ENCODE measurements at places on chromosomes 13 and 19.
A peak's percentile ranks its signal among the peaks of the same experiment; 100 is the strongest.

GRCh38 chr13:43545317-43545874, 241.4 kb downstream of the ENOX1 start:
- DNase-seq, result no peak

GRCh38 chr13:29103065-29103800, 283.1 kb downstream of the MTUS2 start:
- no peak for DNase-seq

- no peak for DNase-seq
These were observed 22.1 kb downstream of the CAPN12 start for GRCh38 chr19:38721979-38722773.

DNA sequence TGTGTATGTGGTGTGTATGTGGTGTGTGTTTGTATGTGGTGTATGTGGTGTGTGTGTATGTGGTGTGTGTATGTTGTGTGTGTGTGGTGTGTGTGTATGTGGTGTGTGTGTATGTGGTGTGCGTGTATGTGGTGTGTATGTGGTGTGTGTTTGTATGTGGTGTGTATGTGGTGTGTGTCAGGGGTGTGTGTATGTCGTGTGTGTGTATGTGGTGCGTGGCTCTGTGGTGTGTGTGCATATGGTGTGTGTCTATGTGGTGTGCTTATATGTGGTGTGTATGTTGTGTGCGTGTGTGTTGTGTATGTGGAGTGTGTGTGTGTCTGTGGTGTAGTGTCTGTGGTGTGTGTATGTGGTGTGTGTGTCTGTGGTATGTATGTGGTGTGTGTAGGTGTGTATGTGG, 62.5 kb upstream of the MEDAG start:
- no peak for DNase-seq

DNA sequence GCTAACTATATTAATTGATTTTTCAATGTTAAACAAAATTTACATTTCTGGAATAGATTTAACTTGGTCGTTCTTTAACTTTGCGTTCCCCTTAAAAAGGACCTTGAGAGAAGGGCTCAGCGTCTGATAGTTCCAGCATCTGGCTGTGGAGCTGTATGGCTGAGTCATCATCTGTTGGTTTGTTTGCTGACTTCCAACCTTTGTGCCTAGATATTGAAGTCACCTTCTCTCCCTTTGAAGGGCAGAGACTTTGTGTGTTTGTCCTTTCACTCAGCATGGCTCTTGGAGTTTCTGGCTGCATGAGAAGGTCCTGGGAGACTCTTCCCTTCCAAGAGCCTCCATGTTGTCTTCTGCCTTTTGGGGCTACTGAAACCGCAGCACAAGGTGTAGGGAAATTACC, 16.6 kb upstream of the IRS2 start:
- DNase-seq, result no peak

DNA sequence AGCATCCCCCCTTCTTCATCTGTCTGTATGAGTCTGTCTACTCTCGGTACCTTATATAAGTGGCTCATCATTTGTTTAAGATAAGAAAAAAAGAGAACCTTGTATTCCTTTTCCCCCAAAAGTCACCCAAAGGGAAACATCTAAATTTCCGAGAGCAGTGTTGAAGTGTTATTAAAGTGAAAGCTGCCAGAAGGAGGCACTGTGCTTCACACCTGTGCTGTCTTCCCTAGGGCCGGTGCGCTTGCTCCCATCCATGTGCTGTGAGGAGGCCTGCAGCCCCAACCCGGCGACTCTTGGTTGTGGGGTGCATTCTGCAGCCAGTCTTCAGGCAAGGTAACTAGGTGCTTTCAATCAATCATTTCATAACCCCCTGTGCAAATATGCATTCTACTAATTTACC, 97.5 kb downstream of the TNFRSF19 start:
- DNase-seq, result no peak

DNA sequence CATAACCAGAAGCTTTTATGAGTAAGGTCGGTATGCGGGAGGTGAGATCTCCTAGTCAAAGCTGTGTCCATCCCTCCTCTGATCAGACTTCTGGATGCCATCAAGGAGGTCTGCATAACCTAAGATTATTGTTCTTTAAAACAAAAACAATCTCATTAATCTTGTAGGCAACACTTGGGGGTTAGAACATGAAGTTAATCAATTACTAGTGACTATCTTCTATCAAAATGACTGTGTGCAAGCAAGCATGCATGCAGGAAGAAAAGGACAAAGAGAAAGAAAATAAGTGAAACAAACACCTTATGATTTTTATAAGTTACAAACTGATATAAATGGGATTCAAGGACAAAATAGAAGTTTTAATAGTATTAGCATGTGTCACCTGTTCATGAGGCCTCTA, 2435.9 kb upstream of the PCDH20 start:
- no peak for DNase-seq

- no peak for DNase-seq
These were observed 13.6 kb downstream of the C13orf42 start for GRCh38 chr13:51097353-51098043.

DNA sequence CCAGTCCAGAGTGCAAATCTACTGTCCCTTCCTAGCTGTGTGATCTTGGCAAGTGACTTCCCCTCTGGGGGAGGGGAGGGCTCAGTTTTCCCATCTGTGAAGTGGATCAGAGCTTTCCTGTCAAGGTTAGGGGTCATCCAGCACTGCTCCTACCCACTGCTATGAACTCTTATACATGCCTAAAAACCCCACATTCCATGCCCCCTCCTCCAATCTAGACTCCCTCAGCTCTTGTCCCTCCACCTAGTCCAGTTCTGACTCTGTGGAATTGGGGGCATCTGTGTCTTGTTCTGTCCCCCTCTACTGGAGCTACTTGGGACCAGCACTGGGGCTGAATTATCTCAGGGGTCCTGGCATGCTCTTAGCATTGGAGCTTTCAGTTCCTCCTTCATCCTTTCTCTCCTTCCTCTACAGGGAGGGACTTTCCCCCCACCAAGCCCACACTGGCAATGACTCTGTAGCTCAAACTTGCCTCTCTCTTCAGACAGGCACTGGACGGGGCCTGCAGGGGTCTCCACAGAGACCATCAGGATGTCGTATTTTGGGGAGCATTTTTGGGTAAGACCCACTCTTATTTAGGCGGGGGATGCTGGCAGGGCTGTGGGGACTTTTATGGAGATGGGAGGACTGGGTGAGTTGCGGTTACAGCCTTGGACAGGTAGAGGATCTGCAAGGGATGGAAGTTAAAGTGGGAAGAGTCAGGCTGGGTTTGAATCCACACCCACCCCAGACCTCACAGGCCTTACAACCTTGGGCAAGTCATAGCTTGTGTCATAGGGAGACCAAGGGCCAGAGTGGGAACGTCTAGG, 3.6 kb downstream of the FCHO1 start:
- DNase-seq, result no peak

GRCh38 chr13:32910530-32910929, 105.7 kb upstream of the KL start:
- DNase-seq, result no peak

GRCh38 chr13:111513766-111514609, 193.5 kb downstream of the TEX29 start:
- no peak for DNase-seq

DNA sequence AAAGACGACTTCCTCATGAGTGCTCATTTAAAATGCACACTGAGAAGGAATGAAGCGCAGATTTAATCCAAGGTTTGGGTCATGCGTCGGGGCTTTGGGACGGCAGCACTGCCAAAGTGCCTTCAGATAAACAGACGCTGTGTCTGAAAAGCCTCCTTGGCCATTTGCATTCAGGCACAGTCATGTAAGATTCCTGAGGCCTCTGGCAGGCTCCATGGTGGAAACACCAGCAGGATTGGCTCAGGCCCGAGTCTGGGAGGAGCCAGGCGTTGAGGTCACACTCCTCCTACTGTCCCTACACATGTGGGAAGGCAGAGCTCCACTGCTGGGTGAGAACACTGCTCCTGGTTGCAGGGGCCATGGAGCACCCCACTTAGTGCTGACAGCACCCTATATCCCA, 113.3 kb upstream of the KL start:
- no peak for DNase-seq

GRCh38 chr13:67119481-67119894, 110.6 kb downstream of the PCDH9 start:
- DNase-seq, result peak; percentile 45

DNA sequence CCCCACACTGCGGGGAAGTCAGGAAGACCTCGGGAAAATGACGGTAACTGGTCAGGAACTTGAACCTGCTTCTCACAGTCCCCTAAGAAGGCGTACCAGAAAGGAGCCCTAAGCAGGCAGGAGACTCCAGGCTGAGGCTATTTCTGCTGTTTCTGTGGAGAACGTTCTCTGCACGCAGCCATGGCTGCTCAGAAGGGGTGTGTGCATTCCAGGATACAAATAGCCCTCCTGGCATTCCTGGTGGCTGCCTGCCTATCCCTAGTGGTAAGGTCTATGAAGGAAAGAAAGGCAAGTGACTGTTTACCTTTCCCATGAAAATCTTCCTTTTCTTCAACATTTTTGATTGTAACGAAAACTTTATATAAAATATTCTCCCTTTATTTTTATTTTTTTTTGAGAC, 2.5 kb downstream of the SGCG start:
- no peak for DNase-seq

DNA sequence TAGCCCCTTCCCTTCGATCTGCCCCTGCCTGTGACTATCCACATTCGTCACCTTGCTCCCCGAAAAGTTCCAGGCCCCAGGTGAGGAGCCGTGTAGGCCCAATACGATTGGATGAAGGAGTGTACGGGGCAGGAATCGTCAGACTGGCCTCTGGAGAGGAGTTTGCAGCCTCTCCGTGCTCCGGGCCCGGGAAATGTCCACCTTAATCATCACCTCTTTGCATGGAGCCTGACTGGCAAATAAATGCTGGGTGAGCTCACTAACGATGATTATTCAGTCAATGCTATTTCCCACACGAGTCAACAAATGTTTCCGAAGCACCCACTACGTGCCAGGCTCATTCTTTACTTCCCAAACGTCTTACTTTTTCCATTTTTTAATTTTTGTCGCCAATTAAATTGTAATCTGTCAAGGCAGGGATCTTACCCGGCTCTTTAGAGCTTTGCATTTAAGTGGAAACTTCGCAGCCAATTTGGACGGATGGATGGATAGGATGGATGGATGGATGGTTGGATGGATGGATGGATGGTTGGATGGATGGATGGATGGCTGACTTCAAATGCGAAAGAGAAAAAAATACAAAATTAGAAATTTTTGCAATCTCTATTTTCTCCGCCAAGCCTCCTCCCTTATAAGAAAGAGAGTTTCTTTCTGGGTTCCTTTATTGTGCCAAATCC, 45.8 kb downstream of the TGDS start:
- peak; percentile 7 for DNase-seq

DNA sequence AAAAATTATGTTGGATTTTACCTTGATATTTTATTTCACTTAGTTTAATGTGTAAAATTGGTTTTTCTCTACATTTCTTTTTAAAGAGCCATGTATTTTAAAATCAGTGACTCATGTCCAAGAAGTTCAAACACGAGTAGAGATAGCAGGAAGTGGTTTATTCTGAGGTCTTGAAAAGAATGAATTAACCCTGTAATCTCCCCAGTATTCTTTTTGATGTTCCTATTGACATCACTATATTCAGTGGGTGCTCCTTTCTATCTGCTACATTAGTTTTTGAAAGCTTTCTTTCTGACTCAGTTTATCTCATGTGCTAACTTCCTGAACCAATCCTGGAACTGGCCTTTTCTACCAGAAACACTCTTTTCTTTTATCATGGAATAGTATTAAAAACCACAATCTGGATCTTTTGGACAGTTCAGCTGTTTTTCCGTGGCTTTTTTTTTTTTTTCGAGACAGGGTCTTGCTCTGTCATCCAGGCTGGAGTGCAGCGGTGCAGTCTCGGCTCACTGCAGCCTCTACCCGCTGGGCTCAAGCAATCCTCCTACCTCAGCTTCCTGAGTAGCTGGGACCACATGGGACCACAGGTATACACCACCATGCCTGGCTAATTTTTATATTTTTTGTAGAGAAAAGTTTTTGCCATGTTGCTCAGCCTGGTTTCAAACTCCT, 114.9 kb downstream of the PCCA start:
- no peak for DNase-seq

DNA sequence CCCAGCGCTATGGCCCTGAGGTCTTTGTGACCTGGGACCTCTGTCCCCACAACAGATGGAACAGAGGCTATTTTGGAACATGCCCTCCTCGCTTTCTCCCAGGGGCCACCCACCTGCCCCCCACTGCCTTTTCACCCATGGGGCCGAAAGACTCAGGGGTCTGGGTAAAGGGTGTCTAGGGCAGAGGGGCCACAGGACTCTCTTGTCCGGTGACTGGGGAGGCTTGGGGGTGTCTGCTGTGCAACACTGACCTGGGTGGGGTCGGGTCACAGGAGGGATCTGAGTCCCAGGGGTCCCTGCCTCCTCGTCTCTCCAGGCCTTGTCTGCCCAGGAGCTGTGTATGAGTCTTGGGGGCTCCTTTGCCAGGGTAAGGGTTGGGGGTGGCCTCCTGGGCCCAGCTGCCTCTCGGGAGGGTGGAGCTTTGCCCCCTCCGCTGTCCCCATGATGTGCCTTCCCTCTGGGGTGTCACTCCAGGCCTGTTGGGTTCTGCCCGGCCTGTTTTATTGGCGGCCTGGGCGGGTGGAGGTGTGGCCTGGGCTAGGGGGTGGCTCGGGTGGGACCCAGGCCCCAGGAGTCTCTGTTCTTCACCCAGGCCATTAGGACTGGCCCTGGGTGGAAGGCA, 2.1 kb downstream of the ARID3A start:
- DNase-seq, result no peak

- no peak for DNase-seq
These were observed 15.5 kb downstream of the BTBD2 start for GRCh38 chr19:1999856-2000515.

GRCh38 chr19:6768236-6768785, 1.1 kb upstream of the SH2D3A start:
- no peak for DNase-seq

- no peak for DNase-seq
These were observed 559 bp upstream of the LENG9 start for GRCh38 chr19:54464044-54464629.

- no peak for DNase-seq
These were observed 31.2 kb upstream of the ZNF536 start for GRCh38 chr19:30340771-30341561.

DNA sequence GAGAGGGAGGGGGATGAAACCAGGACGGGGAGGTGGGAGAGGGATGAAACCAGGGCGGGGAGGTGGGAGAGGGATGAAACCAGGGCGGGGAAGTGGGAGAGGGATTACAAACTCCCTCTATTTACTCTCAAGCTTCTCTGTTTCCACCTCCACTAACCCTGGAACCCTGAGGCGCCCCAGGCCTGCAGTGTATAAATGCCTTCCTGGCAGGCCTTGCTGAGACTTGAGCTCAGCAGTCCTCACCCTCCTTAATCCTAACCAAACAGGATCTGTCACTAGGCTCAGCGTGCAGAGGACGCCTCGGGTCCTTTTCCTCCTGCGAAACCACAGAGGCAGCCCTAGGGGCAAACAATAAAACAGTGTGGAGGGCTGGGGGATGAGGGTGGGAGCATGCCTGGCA, 32.1 kb upstream of the OR1M1 start:
- no peak for DNase-seq

Measured in AG09309 (cell line).